ENCODE measurements at places on chromosomes 12 and 14.
A peak's percentile ranks its signal among the peaks of the same experiment; 100 is the strongest.

DNA sequence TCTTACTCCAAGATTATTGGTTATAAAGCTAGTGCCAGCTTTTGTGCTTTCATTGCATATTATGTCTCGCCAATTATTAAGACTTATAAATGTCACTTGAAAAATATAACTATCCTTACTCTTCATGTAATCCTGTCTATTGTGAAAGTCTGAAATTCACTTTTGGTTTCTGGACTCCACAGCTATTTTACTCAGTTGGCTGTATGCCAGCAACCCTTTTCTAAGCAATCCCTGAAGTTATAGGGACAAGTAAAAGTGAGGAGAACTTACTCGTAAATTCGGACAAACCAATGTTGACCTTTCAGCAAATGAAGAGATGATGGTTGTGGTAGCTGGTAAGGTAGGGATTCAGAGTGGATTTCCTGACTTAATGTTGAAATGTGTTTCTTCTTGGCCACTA is 196.3 kb downstream of the NPAS3 start:
- DNase-seq, result no peak

- DNase-seq, result peak; percentile 87
These were observed 434.7 kb downstream of the FUT8 start for GRCh38 chr14:65847075-65847847.

GRCh38 chr14:99686557-99687283 is 2.6 kb downstream of the CYP46A1 start:
- no peak for DNase-seq

GRCh38 chr14:100285021-100285912 is 21.0 kb downstream of the SLC25A29 start:
- peak; percentile 82 for DNase-seq

DNA sequence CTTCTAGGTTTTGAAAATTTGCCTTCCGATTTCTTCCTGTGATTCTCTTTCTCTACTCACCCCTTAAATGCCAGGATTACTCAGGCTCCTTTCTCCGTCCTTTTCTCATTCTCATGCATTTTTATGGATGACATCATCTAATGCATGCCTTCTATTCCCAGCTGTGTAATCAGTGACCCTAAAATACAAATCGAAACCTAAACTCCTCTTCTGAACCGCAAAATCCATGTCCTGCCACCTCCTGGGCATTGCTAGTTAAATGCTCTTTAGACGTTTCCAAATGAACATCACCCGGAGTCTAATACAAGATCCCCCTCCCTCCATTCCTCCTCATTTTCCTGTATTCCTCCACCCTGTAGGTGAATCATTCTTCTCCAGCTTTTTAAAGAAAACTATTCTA is 1703.1 kb upstream of the FLRT2 start:
- no peak for DNase-seq

GRCh38 chr14:29724991-29725390 is 202.7 kb downstream of the PRKD1 start:
- DNase-seq, result no peak

- no peak for DNase-seq
These were observed 17.7 kb upstream of the C14orf180 start for GRCh38 chr14:104561632-104562495.

DNA sequence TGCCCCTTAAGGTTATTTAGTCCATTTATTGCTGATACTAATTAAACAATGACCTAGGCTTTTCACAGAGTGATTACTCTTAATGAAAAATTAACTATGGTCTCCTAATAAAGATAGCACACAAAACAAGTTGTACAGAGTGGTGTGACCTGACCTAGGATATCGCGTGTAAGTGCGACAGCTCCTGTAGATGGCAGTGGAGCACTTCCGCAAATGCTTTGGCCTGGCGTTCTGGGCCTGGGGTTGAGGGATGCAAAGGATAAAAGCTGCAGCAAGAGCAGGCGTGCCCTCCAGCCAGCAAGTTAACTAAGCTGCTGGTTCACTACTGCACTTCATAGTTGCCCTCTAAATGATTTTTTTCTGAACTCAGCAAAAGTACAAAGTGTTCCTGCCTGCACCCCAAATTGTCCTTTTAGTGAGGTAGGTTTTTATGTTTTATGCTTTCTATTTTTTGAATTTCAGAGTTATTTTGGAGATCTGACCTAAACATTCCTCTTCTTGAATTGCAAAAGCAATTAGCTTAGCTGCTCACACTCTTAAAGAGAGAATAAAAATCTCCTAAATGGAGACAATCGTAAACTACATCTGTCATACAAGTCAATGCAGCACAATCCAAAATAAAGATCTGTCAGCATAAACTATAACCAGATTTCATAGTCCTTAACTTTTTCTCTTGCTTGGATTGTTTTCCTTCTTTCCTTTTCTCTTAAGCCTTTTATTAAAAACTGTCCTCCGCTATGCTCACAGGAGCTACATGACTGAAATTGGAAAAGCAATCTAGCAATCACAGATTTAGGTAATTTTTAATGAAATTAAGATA is 379.6 kb downstream of the LRIG3 start:
- DNase-seq, result no peak

DNA sequence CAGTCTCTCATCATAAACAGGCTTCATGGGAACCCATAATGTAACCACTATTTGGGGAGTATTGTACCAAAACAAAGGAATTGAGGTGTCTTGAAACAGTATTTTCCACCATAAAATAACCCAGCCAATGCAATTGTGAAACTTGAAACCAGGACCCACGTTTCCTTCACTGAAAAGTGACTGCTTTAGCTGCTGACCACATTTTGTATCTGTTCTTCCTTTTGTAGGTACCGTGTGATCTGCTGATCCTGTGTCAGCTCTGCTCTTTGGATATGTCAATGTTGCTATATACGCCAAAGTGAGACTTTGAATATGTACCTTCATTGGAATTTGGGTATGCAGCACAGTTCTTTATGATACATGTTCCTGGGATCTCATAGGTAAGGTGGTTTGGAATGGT is 95.1 kb upstream of the CNTN1 start:
- DNase-seq, result no peak

GRCh38 chr12:54654926-54655325 is 6.8 kb upstream of the DCD start:
- no peak for DNase-seq

DNA sequence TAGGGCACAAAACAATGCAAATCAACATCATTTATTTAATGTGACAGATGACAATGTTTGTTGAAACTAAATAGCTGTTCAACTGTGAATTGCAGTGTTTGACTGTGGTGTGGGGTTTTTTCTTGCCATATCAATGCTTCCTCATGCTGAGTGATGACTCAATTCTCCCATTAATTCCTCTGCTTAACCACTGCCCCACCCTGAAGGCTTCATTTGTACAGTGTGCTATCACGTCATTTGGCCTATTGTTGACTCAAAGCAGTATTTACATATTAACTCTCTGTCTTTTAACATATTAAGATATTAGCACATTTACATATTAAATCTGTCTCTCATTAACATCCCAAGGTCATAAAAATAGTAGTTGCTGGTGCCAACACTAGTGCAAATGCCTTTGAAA is 164.8 kb upstream of the NRXN3 start:
- no peak for DNase-seq

GRCh38 chr12:127943481-127944210 is 323.3 kb upstream of the TMEM132C start:
- no peak for DNase-seq

- no peak for DNase-seq
These were observed 98.9 kb downstream of the ARID2 start for GRCh38 chr12:45828402-45828801.

- DNase-seq, result no peak
These were observed 42.0 kb upstream of the CHST11 start for GRCh38 chr12:104414581-104415341.

GRCh38 chr14:61260939-61261776 is 20.0 kb downstream of the TMEM30B start:
- no peak for DNase-seq

DNA sequence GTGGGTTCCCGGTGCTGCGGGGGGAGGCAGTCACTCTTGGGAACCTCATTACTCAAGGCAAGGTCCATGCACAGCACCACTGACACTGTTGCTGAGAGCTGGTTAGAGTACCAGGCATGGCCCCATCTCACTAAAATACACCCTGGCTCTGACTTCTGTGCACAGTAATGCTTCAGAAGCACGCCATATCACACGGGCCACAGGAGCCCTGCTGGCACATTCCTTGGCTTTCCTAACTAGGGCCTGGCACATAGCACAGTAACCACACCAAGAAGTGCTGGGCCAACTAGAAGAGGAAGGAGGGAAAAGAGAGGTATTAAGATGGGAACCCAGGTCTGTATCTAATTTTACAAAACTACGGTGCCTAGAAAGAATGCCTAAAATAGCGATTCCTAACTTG is 13.5 kb upstream of the RAB35 start:
- DNase-seq, result no peak

DNA sequence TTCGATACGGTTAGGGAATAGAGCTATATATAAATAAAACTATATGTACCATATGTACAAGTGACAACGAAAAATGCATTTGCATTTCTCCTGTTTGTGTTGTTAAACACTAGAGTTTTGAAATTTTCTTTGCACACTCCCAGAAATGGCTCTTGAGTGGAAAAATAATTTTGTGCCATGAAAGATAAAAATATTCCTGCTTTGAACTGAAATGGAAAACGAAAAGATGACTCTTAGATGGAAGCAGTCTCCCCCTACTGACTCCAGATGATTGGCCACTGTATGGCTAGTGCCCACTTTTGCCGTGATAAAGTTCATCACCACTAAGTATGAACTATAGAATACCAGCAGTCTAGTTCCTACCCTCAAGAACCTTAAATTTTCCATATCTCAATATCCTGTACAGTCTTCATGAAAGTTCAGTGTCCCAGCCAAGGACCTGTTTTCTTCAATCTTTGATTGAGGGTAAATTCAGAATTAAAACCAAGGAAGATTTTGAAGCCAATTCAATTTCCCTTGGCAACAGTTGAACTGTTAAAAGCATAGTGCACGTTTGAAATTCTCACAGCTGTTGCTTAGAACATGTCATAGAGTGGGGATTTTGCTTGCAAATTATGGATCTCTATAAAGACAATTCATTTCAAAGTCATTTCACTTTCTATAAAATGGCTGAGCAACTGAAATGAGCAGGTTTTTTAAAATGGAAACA is 1.6 kb upstream of the PPP2R5E start:
- DNase-seq, result no peak

GRCh38 chr12:85530456-85530855 is 250.4 kb downstream of the ALX1 start:
- DNase-seq, result no peak

- DNase-seq, result no peak
These were observed 78.0 kb downstream of the ARL6IP4 start for GRCh38 chr12:123058481-123058880.

GRCh38 chr14:69643430-69644200 is 32.2 kb downstream of the SUSD6 start:
- DNase-seq, result no peak

- no peak for DNase-seq
These were observed 258.4 kb upstream of the SFSWAP start for GRCh38 chr12:131452444-131452860.

- DNase-seq, result no peak
These were observed 40.6 kb upstream of the VSX2 start for GRCh38 chr14:74198441-74199234.

DNA sequence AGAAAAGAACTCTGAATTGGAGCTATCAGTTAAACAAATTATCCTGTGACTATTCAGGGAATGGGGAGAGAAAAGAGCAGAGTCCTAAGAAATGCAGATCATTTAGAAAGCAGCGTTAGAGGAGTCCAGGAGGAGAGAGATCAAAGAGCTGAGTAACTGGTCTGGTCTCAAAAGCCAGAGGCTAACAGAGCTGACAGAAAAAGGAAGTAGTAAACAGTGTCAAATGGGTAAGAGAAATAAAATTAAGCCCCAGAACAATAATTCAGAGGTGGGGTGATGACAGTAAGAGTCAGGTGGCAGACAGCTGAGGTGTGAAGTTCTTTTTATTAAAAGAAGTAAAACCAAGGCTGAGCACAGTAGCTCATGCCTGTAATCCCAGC is 19.3 kb downstream of the GXYLT1 start:
- no peak for DNase-seq

DNA sequence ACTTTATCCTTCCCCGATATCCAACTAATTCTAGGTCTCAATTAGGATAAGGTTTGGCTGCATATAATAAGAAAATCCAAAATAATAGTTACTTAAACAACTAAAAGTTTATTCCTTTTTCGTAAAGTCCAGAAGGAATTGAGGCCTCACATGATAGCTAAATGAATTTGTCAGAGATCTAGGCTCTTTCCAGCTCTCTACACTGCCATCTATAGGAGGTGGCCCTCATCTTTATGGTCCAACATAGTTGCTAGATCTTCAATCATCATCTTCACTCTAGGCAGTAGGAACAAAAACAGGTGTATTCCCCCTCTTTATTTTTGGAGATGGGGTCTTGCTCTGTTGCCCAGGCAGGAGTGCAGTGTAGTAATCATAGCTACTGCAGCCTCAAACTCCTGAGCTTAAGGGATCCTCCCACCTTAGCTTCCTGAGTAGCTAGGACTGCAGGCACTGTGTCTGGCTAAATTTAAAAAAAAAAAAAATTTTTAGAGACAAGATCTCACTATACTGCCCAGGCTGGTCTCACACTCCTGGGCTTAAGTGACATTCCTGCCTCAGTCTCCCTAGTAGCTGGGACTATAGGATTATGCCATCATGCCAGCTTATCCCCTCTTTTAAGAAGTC is 46.5 kb upstream of the SAV1 start:
- peak; percentile 28 for DNase-seq

- DNase-seq, result no peak
These were observed 1096.5 kb downstream of the FSCB start for GRCh38 chr14:43410631-43411030.

GRCh38 chr14:28651148-28651547 is 115.4 kb upstream of the FOXG1 start:
- no peak for DNase-seq

GRCh38 chr12:65189028-65189718 is 19.8 kb downstream of the LEMD3 start:
- DNase-seq, result no peak

Data from CD4-positive, alpha-beta T cell treated with Interleukin-10 for 1 hour (primary cell).